ENCODE measurements at places on chromosomes 16 and 17. TPM values are rescaled to one million over a fixed set of nuclear protein-coding genes. Genes with fewer than 3 reads are reported as not detected.

DNA sequence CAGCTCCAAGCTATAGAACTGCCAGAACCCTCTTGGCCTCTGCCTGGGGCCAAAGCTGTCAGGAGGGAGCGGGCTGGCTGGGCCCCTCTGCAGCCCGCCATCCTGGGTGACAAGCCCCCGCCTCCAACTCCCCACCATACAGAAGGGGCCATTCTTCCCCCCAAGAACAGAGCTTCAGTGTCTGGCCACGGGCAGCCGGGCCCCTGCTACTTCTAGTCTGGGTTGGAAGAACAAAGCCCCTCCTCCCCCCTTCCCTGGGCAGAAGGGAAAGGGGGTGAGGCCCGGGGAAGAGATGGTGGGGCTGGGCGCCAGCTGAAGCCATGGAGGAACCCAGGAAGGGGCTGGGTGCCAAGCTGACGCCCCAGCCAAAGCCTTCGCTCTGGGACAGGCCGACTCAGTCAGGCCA, 9.0 kb downstream of the NAT9 start:
- no peak for DNase-seq

DNA sequence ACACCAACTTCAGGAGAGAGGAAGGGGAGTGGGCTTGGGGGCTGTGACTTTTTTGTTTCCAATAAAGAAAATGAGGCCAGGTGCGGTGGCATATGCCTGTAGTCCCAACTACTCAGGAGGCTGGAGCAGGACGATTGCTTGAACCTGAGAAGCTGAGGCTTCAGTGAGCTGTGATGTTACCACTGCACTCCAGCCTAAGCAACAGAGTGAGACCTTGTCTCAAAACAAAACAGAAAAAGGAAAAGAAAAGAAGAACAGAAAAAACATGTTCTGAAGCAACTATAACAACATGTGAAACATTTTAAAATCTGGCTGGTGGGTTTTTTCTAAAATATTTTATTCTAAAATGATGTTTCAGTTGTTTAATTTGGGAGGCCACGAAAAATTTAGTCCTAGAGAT, 554.0 kb upstream of the ZFHX3 start:
- DNase-seq, result no peak

DNA sequence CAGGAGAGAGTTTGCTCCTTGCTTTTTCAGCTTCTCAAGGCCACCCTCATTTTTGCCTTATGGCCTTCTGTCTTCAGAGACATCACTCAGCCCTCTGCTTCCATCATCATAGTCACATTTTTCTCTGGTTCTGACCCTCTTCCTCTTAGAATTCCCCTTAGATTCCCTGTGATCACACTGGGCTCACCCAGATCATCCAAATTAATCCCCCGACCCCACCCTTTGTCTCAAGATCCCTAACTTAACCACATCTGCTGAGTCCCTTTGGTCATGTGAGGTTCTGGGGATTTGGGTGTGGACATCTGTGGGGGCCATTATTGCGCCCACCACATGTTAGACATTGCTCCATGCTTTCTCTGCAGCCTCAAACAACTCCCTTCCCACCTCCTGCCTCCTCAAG, 323.4 kb downstream of the CPPED1 start:
- DNase-seq, result no peak

The HAS3 gene
- total RNA-seq, result 38.2 TPM

GRCh38 chr17:70307430-70308225, 138.3 kb downstream of the KCNJ2 start:
- no peak for DNase-seq

DNA sequence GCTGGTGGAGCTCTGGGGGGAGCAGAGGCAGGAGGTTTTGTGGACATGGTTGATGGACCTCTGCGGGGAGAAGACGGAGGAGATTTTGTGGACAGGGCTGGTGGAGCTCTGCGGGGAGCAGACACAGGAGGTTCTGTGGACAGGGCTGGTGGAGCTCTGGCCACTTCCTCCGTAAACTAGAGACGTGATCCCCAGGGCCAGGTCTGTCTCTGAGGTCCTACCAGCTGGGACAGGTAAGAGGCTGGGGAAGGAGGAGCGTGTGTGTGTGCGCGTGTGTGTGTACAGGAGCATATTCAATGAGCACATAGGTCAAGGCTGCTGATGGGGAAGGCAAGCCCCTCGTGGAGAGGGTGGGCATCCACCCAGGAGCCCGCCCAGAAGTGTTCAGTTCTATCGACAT, 20.6 kb downstream of the RPH3AL start:
- no peak for DNase-seq

GRCh38 chr16:29962344-29962994, 590 bp downstream of the TMEM219 start:
- DNase-seq, result peak; percentile 22

DNA sequence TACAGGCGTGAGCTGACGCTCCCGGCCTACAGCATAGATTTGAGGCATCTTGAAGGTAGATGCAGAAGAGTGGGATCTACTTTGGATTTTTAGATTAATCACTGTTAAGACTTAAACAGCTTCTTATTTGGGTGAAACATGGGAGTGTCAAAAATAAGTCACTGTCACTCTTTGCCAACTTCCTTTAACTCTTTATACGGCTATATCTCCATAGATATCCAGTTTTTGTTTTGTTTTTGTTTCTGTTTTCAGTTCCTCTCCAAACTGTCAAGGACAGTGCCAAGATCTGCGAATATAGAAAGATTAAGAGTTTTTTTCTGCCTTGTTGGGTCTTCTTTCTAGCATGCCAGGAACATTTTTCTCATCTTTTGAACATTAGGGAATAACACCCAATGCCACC, 706.1 kb downstream of the WWOX start:
- DNase-seq, result no peak

The LGALS9 gene
- total RNA-seq, result 0.47 TPM

The VAT1 gene
- 196 TPM for total RNA-seq

DNA sequence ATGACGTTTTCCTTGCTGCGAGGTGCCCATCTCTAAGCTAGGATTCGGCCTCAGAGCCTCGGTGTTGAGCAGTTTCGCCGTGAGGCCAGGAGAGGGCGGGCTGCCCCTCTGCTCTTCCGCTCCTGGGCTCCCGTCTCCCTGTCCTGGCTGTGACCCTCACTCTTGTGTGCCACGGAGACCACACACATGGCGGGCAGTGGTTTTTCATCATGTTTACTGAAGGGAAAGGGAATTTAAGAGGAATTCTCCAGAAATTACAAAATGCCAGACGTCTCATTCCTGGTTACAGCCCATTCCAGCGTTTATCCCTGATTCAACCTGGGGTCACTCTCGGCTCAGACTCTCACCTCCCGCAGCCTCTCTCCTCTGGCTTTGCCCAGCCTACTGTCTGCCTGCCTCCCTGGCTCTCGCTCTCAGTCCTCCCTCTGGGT, 96.8 kb upstream of the ELAC2 start:
- DNase-seq, result peak; percentile 6

The KRTAP16-1 gene
- not detected for total RNA-seq

The BANP gene
- 18.8 TPM for total RNA-seq

DNA sequence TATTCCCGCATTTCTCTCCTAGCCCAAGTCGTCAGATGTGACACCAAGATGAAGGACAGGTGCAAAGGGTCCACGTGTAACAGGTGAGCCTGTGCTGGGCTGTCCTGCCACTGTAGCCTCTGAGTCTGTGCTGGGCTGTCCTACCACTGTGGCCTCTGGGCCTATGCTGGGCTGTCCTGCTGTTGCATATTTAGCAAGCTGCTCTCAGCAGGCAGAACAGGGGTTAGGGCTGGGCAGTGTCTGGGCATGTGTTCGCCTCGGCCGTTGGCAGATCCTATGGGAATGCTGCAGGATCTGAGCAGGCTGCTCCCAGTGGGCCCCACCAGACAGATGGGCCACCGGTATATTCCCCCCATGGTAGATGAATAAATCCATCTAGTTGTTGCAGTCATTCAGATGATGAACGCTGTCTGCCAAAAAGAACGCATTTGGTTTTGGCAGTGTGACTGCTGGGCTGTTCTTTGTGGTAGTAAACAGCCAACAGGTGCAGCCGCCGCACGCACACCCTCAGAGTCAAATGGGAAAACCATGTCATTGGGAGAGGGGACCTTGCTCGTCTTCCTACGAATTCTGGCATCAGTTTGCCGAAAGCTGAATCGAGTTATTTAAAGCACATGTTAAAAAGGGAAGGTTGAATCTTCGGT, 49.2 kb downstream of the CRISPLD2 start:
- no peak for DNase-seq

DNA sequence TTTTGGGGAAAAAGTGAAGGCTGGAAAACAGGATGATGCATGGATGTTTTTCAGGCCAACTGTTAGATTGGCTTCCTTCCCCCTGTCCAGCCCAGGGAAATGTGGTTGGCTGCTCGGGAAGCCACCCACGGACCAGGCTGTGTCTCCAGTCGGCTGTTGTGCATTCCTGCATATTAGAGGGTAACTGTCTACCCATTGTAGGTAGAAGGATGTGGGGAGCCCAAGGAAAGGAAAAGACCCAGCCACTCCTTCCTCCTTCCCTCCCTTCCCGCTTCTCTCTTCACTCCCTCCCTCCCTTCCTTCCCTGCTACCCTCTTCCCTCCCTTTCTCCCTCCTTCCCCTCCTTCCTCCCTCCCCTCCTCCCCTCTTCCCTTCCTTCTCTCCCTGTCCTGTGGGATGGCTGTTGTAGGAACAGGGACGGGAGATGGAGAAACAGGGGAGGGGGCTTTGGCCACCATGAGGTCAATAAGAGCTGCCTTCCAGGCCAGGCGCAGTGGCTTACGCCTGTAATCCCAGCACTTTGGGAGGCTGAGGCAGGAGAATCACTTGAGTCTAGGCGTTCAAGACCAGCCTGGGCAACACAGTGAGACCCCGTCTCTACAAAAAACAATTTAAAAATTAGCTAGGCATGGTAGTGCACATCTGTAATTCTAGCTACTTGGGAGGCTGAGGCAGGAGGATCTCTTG, 16.9 kb downstream of the SYT17 start:
- no peak for DNase-seq

DNA sequence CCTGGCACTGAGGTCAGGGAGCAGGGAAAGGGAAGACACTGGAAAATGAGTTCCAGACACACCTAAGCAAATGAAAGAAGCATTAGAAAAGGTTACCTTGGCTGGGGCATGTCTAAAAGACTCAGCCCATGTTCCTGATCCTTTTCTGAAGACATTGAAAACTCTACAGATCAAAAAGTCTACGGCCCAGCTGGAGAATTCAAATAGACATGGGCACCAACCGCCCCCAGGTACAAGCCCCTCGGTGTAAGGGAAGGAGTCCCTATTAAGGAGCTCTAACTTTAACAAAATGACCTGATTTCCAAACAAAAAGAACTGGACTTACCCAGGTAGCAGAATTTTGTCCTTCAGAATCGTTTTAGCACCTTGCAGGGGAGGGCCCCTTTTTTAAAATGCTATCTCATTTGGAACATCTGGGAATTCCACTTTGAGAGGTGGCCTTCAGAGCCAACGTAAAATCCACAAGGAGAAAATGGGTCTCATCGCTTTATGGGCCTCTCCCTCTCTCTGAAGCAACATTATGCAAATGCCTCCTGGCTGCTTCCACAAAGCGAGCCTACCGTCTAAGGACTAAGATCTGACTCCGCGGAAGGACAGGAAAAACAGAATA, 43.6 kb upstream of the RBFOX3 start:
- no peak for DNase-seq

- DNase-seq, result no peak
Measured at GRCh38 chr17:79837888-79838521, 1.2 kb downstream of the CBX4 start.

DNA sequence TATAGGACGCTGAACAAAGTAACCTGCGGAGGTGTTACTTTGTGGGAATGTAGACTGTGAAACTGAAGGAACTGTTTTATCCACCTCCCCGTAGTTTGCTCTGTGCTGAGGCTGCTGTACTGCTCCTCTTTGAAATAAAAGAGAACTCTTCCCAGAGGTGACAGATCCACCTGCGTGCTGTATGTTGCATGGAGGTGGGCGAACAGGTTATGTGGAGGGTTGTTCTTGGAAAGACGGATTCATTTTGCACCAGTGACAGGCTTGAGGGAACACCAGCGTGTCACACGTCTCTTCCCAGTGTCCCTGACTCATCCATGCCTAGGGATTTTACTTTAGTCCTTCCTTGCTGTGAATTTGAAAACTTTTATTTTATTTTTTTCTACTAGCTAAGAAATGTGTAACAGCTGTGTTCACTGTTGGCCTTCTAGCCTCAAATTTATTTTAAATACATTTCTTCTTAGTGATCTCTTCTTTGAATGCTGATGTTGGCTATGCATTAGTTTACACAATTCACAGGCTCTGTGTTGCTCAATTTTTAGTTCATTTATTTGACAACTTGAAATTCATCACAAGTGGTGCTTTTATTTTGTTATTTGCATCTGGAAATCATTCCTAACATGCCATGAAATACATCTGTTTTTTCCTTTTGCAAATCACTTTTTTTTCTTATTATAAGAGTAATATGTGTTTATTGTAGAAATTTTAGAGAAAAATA, 512.4 kb downstream of the CDH13 start:
- no peak for DNase-seq

DNA sequence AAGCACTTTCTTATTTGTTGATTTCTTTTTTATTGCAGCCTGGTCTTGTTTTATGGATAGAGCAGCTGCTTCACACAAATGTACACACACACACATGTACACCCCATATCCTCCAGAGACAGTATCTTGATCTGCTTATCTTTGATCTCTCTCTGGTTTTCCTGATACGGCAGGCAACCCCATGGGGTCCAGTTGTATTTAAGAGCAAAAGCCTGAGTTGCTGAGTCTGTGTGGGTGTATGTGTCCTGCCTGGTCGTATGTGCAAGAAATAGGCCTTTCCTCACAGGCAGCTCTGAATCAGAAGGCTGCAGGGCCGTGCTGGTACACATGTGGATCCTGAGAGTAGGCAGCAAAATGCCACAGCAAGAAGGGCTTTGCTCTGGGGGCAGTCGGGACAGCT, 14.6 kb upstream of the LGALS9 start:
- no peak for DNase-seq

DNA sequence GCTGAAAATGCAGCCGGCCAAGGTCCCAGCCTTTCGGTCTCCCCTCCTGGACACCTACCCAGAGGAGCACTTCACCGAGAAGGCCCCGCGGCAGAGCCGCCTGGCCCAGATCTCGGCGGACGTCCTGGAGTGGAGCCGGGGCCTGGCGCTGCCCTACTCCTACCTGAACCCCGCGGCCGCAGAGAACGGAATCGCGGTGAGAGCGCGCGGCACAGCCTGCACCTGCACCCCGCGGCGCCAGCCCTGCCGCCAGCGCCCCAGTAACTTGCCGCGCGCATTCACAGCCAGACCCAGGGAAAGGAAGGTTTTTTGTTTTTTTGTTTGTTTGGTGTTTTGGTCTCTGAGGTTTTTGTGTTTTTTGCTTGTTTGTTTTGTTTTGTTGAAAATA, 15.2 kb downstream of the ALOX12B start:
- DNase-seq, result no peak

DNA sequence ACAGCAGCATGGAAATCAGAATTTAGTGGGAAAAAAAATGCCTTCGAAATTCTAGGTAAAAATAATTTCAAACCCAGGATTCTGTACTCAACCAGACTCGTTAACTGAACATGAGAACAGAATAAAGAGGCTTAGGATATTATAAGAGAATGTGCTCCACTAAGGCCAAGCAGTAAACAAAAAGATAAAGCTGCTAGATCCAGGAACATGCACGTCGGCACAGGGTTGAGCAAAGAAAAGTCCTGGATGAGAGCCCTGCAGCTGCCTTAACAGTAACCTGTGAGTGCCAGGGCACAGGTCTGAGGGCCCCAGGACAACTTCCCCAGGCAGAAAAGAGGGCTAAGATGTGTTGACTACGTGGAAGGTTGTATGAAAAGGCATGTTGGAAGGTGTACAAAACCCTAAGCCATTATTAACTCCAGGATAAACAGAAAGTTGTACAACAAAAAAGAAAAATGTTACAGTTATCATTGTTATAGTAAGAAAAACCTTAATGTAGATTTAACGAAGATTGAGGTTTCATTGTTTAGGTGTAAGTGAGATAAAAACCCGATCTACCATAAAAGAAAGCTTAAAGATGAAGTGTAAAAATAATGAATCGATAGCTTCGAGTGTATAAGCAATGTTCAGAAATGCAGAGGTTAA, 42.3 kb upstream of the RBFOX3 start:
- DNase-seq, result no peak

- DNase-seq, result no peak
Measured at GRCh38 chr16:88008840-88009239, 57.6 kb downstream of the BANP start.
